ENCODE measurements at places on chromosomes 16 and 17.

DNA sequence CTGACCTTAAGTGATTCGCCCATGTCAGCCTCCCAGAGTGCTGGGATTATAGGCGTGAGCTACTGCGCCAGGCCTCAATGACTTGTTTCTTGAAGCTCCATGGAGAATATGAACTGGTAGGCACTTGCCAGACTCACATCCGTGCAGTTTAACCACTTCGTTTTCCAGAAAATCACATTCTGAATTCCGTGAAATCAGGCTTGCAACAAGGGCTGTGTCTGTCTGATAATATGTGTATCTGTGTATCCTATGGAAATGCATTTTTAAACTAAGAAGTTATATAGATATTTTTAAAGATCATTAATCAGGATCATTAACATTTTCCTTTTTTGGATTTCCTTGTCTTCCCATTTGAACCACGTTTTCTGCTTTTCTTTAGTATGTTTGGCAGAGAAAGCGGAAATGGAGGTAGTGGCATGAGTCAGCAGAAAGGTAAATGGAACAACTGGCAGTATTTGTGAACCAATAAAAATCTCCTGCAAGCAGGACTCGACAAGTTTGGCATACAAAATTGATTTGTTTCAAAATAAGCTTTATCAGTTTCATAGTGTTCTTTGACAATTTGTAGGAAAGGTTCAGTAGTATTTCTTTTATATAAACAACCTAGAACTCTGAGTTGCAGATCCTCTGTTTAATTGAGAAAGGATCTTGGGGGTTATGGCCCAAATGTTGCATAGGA is 33.0 kb downstream of the USP10 start:
- no peak for DNase-seq

GRCh38 chr16:2260250-2260649 is 7.7 kb downstream of the RNPS1 start:
- DNase-seq = no peak

DNA sequence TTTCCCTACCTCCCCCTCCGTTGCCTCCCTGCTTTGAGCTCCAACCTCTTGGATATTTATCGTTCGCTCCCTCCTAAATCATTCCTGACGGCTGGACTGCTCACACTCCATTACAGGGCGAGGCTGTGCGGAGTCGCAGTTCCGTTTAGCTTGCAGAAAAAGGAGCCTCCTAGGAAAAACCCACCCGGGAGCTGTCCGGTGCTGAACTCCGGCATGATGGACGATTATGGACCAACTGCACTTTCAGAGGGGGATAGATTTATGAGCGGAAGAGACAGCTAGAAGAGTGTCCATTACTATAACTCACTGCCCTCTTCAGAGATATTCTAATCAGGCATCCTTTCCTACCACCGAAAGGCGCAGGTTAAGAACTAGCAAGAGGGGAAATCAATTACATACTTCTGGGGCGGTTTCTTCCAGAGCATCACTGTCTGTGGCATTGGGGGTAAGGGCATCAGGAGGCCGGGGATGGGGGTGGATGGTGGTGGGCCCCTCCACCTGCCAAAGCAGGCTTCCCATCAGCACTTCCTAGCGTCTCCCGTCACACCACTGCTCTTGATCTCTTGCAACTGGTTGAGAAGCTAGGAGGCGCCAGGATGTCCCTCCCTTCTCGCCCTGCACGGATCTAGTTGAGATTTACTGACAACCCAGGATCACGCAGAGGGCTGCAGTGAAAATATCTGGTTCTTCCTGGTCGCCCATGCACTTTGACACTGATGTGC is 251.2 kb downstream of the ENGASE start:
- DNase-seq = no peak

DNA sequence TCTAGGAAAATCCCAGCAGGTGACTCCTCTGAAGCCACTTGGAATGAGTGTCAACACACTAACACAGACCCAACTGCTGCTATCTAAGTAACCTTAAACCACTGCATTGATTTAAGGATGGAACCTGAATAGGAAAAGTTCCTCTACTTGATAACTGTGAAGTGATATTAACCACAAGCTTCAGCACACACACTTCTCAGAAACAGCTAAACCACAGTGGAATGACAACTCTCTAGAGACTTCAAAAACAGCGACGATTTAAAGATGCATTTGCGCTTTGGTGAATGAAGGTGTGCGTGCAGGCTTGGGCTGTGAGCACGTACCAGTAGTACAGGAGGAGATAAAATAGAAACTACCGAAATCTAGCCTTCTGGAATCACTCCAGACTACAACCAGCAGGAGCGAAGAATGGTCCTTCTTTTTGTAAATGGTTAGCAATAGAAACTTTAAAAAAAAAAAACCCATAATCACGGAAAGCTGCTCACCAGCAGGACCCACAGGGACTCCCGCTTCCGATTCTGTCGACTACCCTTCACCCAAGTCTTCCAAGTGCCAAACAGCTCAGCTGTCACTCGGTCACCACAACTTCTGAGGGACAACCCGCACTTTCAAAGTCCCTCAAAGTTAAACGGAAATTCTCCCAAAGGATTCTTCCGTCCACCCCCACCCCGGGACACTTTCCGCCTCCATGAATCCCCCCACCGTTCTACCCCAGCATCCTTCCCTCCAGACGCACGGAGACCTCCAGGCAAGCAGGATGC is 137.7 kb upstream of the CORO6 start:
- DNase-seq = no peak
